ENCODE measurements at places on chromosomes 13 and 19. TPM values are rescaled to one million over a fixed set of nuclear protein-coding genes. Genes with fewer than 3 reads are reported as not detected.

- DNase-seq = no peak
Measured at GRCh38 chr19:49854378-49855263, 3.7 kb downstream of the PTOV1 start.

GRCh38 chr13:49858178-49858856, 65.8 kb upstream of the KPNA3 start:
- no peak for DNase-seq

Gene METTL21C
- 0.06 TPM for polyA plus RNA-seq

DNA sequence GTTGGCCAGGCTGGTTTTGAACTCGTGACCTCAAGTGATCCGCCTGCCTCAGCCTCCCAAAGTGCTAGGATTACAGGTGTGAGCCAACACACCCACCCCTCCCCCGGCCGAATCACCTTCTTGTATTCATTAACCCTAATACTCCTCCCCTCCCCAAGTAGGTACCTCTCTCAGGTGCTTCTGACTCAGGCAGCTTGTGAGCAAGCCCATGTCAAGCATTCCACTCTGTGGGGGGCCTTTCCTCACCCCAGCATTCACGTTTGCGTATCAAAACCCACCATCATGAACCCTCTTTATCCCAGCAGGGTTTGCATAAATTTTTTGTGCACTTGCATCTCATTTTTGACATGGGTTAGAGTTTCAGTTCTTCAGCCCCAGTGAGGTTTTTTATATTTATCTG, 23.6 kb upstream of the RFXAP start:
- no peak for DNase-seq
